ENCODE measurements at places on chromosomes 3 and 15. TPM values are rescaled to one million over a fixed set of nuclear protein-coding genes. Genes with fewer than 3 reads are reported as not detected.

CCDC33 gene
- not detected for total RNA-seq

MYLK gene
- total RNA-seq = not detected

TMEM266 gene
- total RNA-seq = not detected

SAMMSON gene
- not detected for total RNA-seq

ERICH6 gene
- total RNA-seq = 0.39 TPM

POLQ gene
- total RNA-seq = 23.8 TPM

C3orf49 gene
- not detected for total RNA-seq

GRAMD1C gene
- 0.37 TPM for total RNA-seq

POPDC2 gene
- total RNA-seq = 0.94 TPM

PPM1M gene
- 46.4 TPM for total RNA-seq

DZIP1L gene
- 0.16 TPM for total RNA-seq

KIF23 gene
- total RNA-seq = 46.8 TPM

TNFAIP8L3 gene
- total RNA-seq = 1.8 TPM

VIPR1 gene
- total RNA-seq = 0.51 TPM

FRMD5 gene
- total RNA-seq = 0.09 TPM

CDCP1 gene
- total RNA-seq = 7.4 TPM

CEMIP gene
- total RNA-seq = 0.30 TPM

TSC22D2 gene
- 21.3 TPM for total RNA-seq

GATM gene
- 3.2 TPM for total RNA-seq

KCNMB2 gene
- total RNA-seq = not detected

ST8SIA2 gene
- not detected for total RNA-seq

FOXL2 gene
- not detected for total RNA-seq

SNUPN gene
- 40.9 TPM for total RNA-seq

SPESP1 gene
- 0.97 TPM for total RNA-seq

SLC2A2 gene
- total RNA-seq = not detected

HRG gene
- not detected for total RNA-seq

HIGD1A gene
- total RNA-seq = 88.5 TPM

HCLS1 gene
- total RNA-seq = 234 TPM

CPLX3 gene
- 0.16 TPM for total RNA-seq

ACAN gene
- not detected for total RNA-seq

MYEF2 gene
- total RNA-seq = 36.3 TPM

CIDEC gene
- total RNA-seq = not detected

SMCO1 gene
- not detected for total RNA-seq

SLC22A13 gene
- total RNA-seq = 0.78 TPM

CCR2 gene
- total RNA-seq = 1.1 TPM

CPEB1 gene
- total RNA-seq = not detected

ARHGEF26 gene
- 0.18 TPM for total RNA-seq

CD86 gene
- 4.8 TPM for total RNA-seq

RAB6B gene
- 7.6 TPM for total RNA-seq

NRROS gene
- 51.4 TPM for total RNA-seq

MUC4 gene
- total RNA-seq = 1.4 TPM

ACKR4 gene
- not detected for total RNA-seq

MAN2A2 gene
- 200 TPM for total RNA-seq

SLC35G2 gene
- 7.3 TPM for total RNA-seq

TRPM1 gene
- not detected for total RNA-seq

APBA2 gene
- total RNA-seq = 1.2 TPM

OR5K2 gene
- total RNA-seq = not detected

ADGRG7 gene
- total RNA-seq = not detected

MYD88 gene
- 46.5 TPM for total RNA-seq

CACNA2D2 gene
- total RNA-seq = 0.46 TPM
